ENCODE measurements at places on chromosomes 1 and 21.
A peak's percentile ranks its signal among the peaks of the same experiment; 100 is the strongest.

- no peak for DNase-seq
Measured at GRCh38 chr1:9146156-9146555, 17.3 kb upstream of the GPR157 start.

DNA sequence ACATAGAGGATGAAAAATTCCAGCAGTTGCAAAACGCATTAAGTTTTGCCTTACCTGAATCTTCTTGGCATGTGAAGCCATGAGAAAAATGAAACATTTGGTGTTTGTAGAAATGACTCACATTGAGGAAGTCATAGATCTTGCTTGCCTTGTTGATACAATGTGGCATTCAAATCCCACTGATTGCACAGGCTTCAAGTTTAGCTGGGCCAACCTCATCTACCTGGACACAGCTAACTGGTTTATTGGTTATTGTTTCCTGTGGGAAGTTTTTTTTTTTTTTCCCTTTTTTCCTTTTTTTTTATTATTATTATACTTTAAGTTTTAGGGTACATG, 168.9 kb upstream of the C21orf91 start:
- no peak for DNase-seq

- DNase-seq, result no peak
Measured at GRCh38 chr1:72439036-72439435, 156.7 kb upstream of the NEGR1 start.

- DNase-seq, result no peak
Measured at GRCh38 chr1:217149791-217150190, 426.6 kb upstream of the ESRRG start.

DNA sequence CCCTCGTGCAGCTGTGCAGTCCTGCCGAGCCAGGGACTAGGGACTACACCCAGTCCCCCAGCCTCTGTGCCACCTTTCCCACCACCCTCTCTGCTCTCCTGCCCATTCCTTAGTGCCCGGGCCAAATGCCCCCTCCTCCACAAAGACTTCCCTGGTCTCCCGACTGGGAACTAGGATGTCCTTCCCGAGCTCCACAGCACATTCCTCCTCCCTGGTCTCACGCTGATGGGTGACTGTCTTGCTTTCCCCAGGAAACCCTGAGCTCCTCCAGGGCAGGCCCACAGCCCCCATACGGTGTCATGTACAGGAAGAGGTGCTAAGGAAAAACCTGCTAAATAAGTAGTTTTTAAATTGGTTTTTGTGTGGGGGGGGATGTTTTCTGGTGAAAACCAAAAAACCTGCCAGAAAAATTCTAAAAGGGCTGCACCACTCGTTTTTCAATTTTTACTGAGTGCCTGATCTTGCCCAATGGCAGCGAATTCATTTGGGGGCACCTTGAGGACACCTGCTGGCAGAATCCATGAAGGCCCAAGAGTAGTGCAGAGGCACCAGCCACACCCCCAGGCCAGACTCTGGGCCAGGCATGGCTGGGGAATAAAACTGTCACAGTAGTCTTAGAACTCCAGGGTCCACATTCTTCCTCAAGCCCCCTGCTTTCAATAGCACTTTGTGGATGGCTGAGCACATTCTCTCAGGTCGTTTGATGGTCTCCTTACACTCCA, 50.4 kb downstream of the GLIS1 start:
- DNase-seq, result no peak

- peak; percentile 80 for DNase-seq
Measured at GRCh38 chr1:59768792-59769735, 45.7 kb upstream of the HOOK1 start.

GRCh38 chr1:150409504-150410362, 45.8 kb downstream of the RPRD2 start:
- no peak for DNase-seq

GRCh38 chr1:172838680-172839313, 179.9 kb downstream of the FASLG start:
- DNase-seq, result no peak

- peak; percentile 38 for DNase-seq
Measured at GRCh38 chr21:42156690-42157605, 62.0 kb upstream of the ABCG1 start.

DNA sequence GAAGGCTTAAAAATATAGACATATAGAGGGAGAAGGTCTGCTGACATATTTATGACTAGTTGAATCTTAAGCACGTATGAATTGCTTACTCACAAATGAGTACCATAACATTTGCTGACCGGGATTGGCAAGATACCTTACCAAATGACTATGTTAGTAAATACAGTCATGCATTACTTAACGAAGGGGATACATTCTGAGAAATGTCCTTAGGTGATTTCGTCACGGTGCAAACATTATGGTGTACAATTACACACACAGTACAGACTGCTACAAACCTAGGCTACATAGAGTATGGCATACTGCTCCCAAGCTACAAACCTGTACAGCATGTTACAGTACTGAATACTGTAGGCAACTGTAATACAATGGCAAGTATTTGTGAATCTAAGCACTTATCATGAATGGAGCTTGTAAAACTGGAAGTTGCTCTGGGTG, 19.4 kb upstream of the UBE2U start:
- peak; percentile 82 for DNase-seq

All from NCI-H2029 (cell line).